T-cell (primary cell): ENCODE measurements at places on chromosomes 3 and 15.

GRCh38 chr3:128875556-128876120 lies 3.8 kb upstream of the ACAD9 start:
- peak; percentile 70 for DNase-seq

DNA sequence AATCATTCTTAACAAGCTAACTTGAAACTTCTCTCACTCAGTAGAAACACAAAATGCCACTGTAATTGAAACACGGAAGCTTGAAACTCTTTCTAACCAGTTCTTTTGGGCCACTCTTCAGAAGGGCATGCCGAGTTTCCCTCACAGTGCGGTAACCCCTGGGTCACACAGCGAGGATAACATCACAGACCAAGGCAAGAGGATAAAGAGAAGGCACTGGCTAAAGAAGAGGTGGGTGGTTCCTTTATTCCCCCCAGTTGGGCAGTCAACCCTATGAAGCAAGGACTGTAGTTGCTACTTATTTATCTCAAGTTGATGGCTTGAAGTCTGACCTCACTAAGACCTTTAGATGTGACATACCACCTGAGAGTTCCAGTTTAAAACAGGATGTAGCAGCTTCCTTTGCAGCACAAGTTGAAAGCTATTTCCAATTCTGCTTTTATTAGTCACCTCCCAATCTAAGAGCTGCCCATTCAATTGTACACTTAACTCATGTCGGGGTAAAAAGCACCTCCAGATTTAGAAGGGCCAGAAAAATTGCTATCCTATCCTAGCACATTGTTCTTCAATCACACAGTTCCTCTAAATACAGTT lies 272.4 kb downstream of the TIGIT start:
- no peak for DNase-seq

- no peak for DNase-seq
These were observed 5.6 kb downstream of the VGLL3 start for GRCh38 chr3:86985181-86985826.

- peak; percentile 3 for DNase-seq
These were observed 417 bp downstream of the HACD2 start for GRCh38 chr3:123584284-123584987.

- no peak for DNase-seq
These were observed 56.0 kb upstream of the PLSCR4 start for GRCh38 chr3:146306656-146307455.

DNA sequence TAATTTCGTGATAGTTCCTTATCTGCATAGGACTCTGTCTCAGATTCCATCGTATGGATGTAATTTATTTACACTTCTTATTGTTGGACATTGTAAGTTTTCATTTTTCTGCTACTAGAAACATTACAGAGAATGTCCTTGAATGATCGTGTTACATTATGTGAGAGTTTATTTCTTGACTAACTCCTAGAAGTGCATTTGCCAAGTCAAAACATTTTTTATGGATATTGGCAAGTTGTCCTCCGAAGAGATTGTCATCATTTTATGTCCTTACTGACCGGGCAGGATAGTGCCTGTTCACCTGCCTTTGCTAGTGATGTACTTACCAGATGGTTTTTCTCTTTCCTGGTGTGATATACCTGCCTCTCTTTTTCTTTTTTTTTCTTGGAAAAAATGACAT lies 13.4 kb downstream of the ASB7 start:
- no peak for DNase-seq

DNA sequence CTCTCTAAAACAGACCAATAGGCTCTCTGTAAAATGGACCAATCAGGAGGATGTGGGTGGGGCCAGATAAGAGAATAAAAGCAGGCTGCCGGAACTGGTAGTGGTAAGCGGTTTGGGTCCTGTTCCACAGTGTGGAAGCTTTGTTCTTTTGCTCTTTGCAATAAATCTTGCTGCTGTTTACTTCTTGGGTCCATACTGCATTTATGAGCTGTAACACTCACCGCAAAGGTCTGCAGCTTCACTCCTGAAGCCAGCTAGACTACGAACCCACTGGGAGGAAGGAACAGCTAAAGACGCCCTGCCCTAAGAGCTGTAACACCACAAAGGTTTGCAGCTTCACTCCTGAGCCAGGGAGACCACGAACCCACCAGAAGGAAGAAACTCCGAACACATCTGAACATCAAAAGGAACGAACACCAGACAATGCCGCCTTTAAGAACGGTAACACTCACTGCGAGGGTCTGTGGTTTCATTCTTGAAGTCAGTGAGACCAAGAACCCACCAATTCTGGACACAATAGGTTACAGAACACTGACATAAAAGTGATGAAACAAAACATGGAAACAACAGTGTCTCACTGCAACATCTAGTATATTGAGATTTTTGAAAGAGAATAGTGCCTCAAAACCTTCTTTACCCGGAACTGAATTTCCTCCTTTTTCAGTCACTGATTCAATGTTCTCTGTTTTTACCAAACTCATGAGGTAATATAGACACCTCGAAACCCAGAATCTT lies 28.8 kb upstream of the PLSCR2 start:
- peak; percentile 26 for DNase-seq

DNA sequence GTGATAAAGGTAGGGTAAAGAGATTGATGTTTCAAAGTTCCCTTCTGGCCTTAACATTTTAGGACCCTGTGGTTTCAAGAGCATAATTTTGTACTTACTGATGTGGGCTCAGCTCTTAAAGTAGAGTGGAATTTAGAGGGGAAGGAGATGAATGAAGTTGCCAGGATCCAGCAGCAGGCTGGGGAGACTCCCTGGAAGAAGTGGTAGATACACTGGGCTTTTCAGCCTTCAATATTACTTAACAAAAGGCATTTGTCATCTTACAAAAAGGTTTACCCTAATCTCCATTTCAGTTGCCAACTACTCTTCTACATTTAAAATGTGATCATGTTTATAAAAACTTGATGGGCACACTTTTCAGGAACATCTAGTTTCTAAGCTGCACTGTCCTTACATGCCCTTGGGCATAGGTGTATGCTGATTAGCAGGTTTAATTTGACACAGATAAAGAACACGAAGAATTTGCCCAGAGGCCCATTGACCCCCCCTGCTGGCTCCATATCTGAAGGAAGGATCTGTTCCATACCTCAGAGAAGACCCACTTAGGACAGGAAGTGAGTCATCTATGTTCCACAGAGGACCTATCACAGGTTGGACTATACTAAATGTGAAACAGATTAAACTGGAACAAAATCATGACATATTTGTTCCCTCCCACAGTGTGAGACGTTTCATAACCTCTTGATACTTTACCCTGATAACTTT lies 93.0 kb upstream of the LPP start:
- DNase-seq: peak; percentile 17

- no peak for DNase-seq
These were observed 88.8 kb downstream of the LARS2 start for GRCh38 chr3:45477041-45477725.
